ENCODE measurements at places on chromosomes 7 and 10.

DNA sequence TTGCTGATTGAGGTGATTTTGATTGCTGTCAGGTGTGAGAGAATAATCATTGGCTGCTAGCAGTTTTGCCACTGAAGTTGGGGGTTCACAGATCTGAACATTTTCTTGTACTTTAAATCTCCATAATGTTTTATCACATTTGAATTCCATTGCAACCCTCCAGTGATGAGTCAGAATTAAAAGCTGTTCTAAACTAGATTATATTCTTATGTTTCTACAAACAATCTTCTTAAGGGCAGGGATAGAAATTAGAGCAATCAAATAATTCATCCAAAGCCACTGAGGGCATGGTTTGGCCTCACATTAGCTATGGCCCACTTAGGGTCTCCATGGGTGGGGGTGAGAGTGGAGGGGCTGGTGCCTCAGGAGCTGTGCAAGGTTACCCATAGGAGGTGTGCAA lies 53.0 kb upstream of the RPA3 start:
- DNase-seq = no peak

DNA sequence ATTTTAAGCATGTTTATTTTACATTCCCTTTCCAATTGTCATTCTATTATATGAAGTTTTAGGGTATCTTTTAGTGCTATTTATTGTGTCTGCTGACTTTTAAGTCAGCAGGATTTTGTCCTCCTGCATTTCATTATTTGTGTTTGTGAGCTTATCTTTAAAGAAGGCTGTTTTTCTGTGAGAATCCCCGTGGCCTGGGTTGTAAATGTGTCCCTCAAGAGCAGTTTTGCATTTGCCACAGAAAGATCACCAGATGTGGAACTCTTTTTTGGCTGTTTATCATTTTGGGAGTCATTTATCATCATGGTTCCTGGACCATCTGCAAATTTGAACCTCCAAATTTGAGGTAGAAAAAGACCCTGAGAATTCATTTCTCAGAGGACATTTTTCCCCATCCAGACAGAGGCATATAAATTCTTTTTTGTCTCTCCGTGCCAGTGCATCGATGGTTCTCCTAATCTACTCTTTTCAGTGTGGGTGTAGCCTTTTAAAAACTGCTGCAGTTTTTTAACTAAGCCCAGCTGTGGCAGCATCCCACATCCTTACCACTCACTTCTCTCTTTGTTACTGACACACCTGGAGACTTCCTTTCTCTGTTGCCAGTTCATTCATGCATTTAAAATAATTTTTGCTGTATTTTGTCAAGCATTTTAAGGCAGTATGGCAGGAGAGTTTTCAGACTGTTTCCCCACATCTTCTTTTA lies 20.1 kb upstream of the MTURN start:
- no peak for DNase-seq

- no peak for DNase-seq
Observed at GRCh38 chr7:29239638-29240037, 45.1 kb downstream of the CHN2 start.

DNA sequence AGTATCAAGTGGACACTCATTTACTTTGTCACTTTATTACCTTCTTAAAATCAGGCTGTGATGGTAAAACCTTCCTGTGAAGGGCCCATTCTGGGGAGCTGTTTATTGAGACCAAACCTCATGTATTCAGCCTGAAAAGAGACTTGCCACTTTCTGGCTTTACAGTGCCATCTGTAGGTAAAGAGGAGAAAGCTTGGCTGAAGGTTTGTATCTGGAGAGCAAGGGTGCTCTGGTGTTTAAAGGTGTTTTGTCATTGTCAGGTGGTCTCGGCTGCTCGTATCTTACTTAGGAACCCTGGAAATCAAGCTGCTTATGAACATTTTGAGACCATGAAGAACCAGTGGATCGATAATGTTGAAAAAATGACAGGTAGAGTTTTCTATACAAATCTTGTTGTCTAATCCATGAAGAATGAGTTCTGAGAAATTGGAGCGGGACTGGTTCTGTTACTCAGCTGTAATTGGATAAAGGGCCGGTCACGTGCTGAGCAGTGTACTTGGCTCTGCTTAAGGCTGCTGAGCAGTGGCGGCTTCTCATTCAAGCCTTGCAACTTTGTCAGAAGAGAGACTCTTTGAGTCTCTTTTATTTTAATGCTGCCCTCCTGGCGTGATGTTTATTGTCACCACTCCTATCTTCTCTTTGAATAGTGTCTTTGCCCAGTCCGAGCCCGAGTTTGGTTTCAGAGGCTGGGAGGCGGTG lies 46.9 kb downstream of the AP3M1 start:
- DNase-seq = peak; percentile 14

- no peak for DNase-seq
Observed at GRCh38 chr10:89683883-89684282, 17.5 kb upstream of the KIF20B start.

DNA sequence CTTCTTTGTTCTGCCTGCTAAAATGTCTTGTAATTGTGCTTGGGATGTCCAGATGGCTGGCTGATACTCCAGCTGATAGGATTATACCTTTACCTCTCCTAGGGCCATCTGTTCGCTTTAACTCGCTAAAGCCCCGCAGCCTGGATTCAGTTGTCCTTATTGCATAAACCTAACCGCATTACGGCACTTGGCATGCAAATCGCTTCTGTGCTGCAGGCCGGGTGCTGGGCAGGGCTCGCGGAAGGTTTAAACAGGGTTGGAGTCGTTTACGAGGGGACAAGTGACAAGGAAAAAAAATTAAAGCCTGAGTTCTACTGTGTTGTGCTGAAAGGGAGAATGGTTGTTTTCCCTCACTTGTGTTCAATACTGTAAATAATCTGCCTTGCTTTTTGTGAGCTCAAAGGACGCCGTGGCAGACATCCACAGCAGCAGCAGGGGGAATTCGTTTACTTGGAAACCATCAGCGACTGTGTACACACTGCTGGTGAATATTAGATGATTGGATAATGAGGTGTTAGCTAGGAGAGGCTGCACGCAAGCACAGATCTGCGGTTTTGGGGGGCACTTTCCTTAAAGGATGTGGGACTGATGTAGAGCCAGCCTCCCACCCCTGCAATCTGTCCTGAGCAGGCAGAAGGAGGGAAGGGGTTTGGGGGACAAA lies 93.0 kb downstream of the EBF3 start:
- no peak for DNase-seq

GRCh38 chr10:121059351-121059750 lies 208.2 kb downstream of the WDR11 start:
- no peak for DNase-seq

- no peak for DNase-seq
Observed at GRCh38 chr7:91995391-91996105, 54.9 kb downstream of the AKAP9 start.

DNA sequence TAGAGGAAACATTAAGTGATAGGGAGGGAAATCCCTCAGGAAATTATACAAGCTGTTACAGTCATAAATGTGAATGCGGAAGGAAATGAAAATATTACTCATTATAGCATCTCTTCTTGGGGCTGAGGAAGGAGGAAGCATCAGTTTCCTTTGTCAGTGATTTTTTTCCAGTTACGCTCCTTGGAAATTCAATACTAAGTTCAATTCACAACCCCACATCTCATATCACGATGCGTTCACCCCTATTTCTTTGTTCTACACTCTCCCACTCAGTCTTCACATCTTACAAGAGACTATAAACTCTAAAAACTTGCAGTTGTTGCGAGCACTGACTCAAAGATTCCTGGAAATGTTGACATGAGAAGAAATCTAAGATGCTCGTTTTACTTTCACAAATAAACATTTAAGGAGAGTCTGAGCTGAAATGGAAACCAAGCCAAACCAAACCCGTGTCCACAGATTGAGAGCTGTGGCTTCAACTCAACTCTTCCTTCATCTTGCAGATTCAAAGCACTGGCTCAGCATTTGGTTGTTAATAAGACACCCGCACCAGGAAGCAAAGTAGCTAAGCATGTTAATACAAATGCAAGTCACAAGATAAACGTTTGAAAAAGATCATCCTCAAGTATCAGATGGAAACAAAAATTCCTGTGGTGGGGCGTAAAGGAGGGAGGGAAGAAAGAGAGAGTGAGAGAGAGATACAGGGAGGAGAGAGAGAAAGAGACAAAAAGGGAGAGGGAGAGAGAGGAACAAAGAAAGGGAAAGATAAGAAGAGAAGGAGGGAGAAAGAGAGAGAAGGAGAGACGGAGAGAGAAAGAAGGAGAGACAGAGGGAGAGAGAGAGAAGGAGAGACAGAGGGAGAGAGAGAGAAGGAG lies 150.0 kb upstream of the RSU1 start:
- DNase-seq = peak; percentile 39

DNA sequence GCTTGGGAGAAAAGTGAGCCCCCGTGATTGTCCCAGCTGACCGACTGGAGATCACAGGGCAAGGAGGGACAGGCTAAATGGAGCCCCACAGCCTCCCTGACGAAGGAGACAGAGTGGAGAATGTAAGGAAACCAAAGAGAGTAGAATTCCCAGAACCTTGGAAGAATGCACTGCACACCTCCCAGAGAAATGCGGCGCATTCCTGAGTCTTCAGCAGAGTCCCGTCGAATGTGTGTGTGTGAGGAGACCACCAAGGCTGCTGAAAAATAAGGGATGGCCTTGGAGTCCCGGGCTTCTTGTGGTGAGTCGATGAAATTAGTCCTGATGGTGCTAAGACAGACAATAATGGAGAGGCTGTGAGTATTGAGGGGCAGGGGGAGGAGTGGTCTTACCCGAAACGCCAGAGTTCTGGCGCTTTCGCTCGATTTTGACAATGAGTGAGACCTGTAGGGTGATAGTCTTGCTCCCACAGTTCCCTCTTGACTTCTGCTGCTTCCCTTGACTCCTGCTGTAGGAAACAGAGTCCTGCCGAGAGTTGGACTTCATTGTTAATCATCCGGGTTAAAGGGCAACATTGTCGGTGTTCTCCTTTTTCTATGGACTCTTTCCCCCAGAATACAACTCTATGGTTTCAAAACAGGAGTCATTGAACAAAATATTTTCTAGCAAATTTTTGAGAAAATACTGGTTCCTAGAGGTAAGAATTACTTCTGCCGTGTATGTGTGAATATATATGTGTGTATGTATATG lies 103.2 kb downstream of the CNNM2 start:
- DNase-seq = no peak

- no peak for DNase-seq
Observed at GRCh38 chr7:13910805-13911551, 78.5 kb downstream of the ETV1 start.

DNA sequence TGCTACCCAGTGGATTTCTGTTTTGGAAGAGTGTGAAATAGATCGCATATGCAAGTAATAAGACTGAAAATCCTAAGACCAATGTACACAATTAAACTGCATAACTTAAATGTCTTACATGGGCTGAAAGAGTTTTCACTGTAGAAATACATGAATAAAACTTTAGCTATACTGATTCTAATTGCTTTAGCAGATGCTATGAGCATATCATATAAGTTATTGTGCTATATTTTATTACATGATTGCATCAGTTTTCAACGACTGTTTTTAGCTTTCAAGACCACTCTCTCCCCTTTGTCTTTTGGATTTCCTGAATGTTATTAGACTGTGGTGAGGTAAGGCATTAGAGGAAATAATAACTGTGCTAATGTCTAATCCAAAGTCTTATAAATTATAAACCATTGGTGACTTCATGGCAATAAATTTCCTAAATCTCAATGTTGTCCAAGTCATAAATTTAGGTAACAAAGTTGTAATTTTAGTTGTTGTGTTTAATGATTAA lies 124.5 kb downstream of the SEMA3A start:
- no peak for DNase-seq

GRCh38 chr10:110885932-110886674 lies 14.4 kb downstream of the PDCD4 start:
- no peak for DNase-seq

DNA sequence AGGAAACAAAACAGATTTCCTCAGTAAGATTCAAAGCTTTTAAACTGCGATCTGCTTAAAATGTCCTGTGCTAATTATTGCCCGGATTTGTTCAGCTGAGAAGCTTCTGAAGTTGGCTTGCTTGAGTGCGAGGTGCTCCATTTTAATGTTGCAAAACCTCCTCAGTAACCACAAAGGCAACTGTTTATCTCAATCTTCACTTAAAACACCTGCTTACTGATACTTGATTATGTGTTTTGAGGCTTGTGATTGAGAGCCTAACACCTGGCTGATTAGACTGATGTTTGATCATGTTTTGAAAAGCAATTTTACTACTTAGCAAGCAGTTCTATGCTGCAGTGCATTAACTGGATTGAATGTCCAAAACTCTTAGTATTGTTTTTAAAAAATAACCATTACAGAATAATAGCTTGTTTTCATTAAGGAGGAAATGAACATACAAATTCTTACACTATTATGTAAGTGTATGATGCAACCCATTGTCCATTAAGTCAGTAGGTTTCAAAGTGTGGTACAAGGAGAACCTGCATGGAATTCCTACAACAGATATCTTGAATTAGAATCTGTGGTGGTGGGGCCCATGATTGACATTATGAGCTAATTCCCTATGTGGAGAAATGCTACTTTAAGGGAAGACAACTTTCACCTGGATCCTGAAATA lies 96.9 kb upstream of the FAM180A start:
- DNase-seq = no peak

- DNase-seq = no peak
Observed at GRCh38 chr7:5525271-5526099, 101.9 kb upstream of the TNRC18 start.

GRCh38 chr7:87059525-87060287 lies at the start of gene ELAPOR2:
Gene ELAPOR2, minus strand, starts transcription at chr7:87059654. Its CDS starts 141 bp downstream, at chr7:87059513.
- DNase-seq = peak; percentile 78

- DNase-seq = no peak
Observed at GRCh38 chr7:99112097-99112496, 31.8 kb downstream of the SMURF1 start.

GRCh38 chr7:153887749-153888569 lies 164.2 kb upstream of the DPP6 start:
- DNase-seq = no peak

- no peak for DNase-seq
Observed at GRCh38 chr10:30940256-30940655, 91.4 kb downstream of the ZNF438 start.

- no peak for DNase-seq
Observed at GRCh38 chr10:83167081-83167480, 972.2 kb upstream of the GHITM start.

GRCh38 chr10:111410740-111411139 lies 333.9 kb downstream of the ADRA2A start:
- DNase-seq = no peak

DNA sequence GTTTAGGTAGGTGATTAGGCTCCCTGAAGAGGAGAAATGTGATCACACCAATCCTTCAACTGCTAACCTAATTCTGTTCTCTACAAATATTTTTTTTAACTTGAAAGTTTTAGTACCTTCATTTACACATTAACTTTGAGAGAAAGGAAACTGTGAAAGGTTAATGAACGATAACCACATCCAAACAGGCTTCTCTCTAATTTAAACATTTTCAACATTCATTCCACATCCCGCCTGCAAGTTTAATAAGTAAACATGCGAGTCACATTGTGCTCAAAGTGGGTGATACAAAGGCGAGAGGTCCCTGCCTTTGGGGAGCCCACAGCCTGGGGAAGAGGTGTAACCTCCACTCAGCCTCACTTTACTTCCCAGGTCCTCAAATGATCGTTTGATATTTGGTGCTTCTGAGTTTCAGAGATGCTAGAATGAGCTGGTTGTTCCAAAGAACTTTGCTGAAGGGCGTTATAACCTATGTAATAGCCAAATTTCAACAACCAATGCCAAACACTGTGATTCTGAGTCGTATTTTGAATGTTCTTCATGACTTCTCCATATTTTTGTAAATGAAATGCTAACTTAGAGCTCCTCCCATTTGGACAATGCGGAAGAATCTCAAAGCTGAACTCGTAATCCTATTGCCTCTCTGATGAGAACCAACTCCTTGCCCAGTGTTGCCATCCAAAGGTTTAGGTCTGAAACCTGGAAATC lies 47.5 kb downstream of the DENND2A start:
- no peak for DNase-seq

Data from AG08396 (cell line).